ENCODE measurements at places on chromosomes 13 and 19. TPM values are rescaled to one million over a fixed set of nuclear protein-coding genes. Genes with fewer than 3 reads are reported as not detected.

The SERPINE3 gene
- 0.04 TPM for total RNA-seq

The SH2D3A gene
- 97.6 TPM for total RNA-seq

The CDC42EP5 gene
- total RNA-seq = 68.9 TPM

The ZNF699 gene
- 19.1 TPM for total RNA-seq

The FGF22 gene
- total RNA-seq = not detected

The USPL1 gene
- 11.3 TPM for total RNA-seq

The TNFSF13B gene
- not detected for total RNA-seq
